ENCODE measurements at places on chromosomes 13 and 19. TPM values are rescaled to one million over a fixed set of nuclear protein-coding genes. Genes with fewer than 3 reads are reported as not detected.
A peak's percentile ranks its signal among the peaks of the same experiment; 100 is the strongest.

GRCh38 chr19:56321254-56321988, 6.8 kb upstream of the ZSCAN5A start:
- no peak overlapping the region for H3K4me3 ChIP-seq
- H3K27ac ChIP-seq: no peak overlapping the region
- DNase-seq: no peak
- no peaks in the 10 kb centered on the region for H3K36me3 ChIP-seq
- H3K4me1 ChIP-seq: no peaks in the 10 kb centered on the region

- H3K4me3 ChIP-seq: peak within 1 kb of the TSS; percentile 94
- peak within 1 kb of the TSS; percentile 93 for H3K27ac ChIP-seq
- DNase-seq: peak; percentile 95
- no peaks in the 10 kb centered on the region for H3K36me3 ChIP-seq
- H3K4me1 ChIP-seq: peaks cover 11% of the 10 kb centered on the region
These were observed at the start of gene MTMR6 for GRCh38 chr13:25286969-25287961. Gene MTMR6, minus strand, starts transcription at chr13:25287488. Its CDS starts 241 bp downstream, at chr13:25287247.

Gene THSD1
- total RNA-seq: 0.26 TPM

Gene FGF22
- 2.8 TPM for total RNA-seq

- no peaks in the 10 kb centered on the region for H3K36me3 ChIP-seq
- H3K27me3 ChIP-seq: no peaks in the 10 kb centered on the region
These were observed 241.6 kb downstream of the DNAJC15 start for GRCh38 chr13:43265028-43265427.

DNA sequence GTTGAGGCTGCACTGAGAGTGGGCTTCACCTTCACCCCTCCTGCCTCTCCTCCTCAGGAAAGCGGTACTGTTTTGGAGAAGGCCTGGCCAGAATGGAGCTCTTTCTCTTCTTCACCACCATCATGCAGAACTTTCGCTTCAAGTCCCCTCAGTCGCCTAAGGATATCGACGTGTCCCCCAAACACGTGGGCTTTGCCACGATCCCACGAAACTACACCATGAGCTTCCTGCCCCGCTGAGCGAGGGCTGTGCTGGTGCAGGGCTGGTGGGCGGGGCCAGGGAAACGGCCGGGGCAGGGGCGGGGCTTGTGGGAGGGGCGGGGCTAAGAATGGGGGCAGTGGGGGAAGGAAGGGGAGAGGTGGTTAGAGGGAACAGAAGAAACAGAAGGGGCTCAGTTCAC, 7.5 kb downstream of the CYP2A13 start:
- DNase-seq: no peak
- H3K27ac ChIP-seq: no peak overlapping the region
- H3K27me3 ChIP-seq: peaks cover 2% of the 10 kb centered on the region
- no peaks in the 10 kb centered on the region for H3K36me3 ChIP-seq

Gene OR4F17
- total RNA-seq: not detected

- no peak for DNase-seq
- H3K36me3 ChIP-seq: no peaks in the 10 kb centered on the region
- no peaks in the 10 kb centered on the region for H3K27me3 ChIP-seq
- no peak overlapping the region for H3K4me3 ChIP-seq
- H3K27ac ChIP-seq: no peak overlapping the region
These were observed 34.1 kb upstream of the ZNF681 start for GRCh38 chr19:23792784-23793183.

DNA sequence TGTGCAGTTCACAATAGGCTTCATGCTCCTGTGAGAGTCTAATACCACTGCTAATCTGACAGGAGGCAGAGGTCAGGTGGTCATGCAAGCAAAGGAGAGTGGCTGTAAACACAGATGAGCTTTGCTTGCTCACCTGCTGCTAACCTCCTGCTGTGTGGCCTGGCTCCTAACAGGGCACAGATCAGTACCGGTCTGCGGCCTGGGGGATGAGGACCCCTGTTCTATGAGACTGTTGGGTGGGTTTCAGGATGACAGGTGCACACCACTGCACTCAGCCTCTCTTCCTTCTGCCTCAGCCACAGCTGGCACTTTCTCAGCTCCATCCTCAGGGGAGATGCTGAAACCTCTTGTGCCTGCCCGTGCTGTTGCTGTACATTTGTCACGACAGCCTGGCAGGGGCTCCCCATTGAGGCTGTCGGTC, 9.7 kb downstream of the CLEC4G start:
- no peak overlapping the region for H3K4me3 ChIP-seq
- peaks cover 10% of the 10 kb centered on the region for H3K27me3 ChIP-seq
- H3K36me3 ChIP-seq: no peaks in the 10 kb centered on the region
- DNase-seq: no peak

DNA sequence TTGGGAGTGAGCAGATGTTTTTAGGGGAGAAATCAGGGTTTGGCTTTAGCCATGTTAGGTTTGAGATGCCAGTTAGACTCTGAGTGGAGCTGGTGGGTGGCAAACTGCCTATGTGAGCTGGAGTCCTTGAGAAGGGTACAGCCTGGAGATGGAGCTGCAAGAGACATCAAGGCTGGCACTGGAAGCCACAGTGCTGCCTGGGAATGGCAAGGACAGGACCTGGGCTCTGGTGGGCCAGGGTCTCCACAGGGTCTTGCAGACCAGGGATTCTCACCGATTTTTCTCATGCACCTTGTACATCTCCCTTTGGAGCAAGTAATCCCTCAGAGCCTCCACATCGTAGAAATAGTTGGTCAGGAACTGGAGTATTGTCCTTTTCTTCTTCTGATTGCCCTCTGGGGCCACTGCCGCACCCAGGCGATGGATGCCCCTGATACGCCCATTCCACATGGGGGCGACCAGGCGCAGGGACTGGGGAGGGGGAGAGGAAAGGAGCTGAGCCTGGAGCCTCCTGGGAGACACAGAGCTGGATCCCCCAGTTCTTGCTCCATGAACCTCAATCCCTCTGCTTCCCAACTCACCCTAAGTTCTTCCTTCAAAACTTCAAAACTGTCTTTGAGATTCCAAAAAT, 1.7 kb downstream of the DMAC2 start:
- peaks cover 9% of the 10 kb centered on the region for H3K36me3 ChIP-seq
- H3K27me3 ChIP-seq: no peaks in the 10 kb centered on the region

GRCh38 chr13:26441476-26441875, 116.0 kb upstream of the WASF3 start:
- no peaks in the 10 kb centered on the region for H3K36me3 ChIP-seq
- DNase-seq: no peak
- no peaks in the 10 kb centered on the region for H3K27me3 ChIP-seq

- H3K27me3 ChIP-seq: no peaks in the 10 kb centered on the region
- H3K4me3 ChIP-seq: peak overlapping the region; percentile 60
- H3K4me1 ChIP-seq: peaks cover 47% of the 10 kb centered on the region
- H3K36me3 ChIP-seq: no peaks in the 10 kb centered on the region
These were observed 1.8 kb downstream of the GADD45B start for GRCh38 chr19:2477732-2478191.

DNA sequence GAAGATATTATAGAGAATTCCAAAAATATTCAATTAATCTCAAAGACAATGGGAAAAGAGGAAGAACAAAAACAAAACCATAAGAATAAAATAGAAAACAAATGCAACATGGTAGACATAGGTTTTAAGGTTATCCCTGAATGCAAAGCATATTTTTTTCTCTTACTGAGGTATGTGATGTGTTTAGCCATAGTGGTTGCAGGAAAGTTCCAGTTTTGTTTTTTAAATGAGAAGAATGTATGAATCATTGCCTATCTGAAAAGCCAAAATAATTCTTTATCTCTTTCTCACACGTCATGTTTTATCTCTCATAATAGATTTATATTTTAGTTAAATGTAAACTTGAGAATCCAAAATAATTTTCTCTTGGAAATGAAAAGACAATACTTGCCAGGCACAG, 2591.7 kb upstream of the PCDH20 start:
- no peaks in the 10 kb centered on the region for H3K4me1 ChIP-seq
- H3K27ac ChIP-seq: no peak overlapping the region
- H3K36me3 ChIP-seq: no peaks in the 10 kb centered on the region
- no peak overlapping the region for H3K4me3 ChIP-seq
- no peak for DNase-seq

DNA sequence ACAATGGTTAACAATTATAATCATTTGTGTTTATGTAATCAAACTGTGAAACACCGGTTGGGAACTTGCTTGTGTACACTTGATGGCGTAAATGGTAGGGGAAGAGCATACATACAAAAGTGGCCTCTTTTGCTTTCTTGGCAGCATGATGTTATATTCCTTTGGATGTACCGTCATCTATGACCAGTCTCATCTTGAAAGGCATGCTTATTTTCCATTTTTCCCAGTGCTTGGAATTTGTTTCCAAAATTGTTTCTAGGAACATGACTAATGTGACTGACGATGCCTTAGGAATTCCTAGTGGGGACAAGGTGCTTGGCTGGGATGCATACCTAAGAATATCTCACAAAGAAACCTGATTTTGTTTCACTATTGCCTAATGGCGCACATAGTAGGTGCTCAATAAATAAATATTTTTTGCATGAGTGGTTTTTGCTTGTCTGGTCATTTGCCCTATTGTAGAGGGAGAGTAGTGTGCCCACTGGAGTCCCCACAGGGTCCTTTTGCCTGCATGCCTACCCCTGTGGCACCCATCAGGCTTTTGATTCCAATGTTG, 45.5 kb downstream of the SAE1 start:
- H3K27ac ChIP-seq: peak overlapping the region; percentile 66
- H3K36me3 ChIP-seq: peaks cover 11% of the 10 kb centered on the region
- no peaks in the 10 kb centered on the region for H3K27me3 ChIP-seq
- H3K4me1 ChIP-seq: peaks cover 47% of the 10 kb centered on the region
- no peak overlapping the region for H3K4me3 ChIP-seq
- DNase-seq: no peak

DNA sequence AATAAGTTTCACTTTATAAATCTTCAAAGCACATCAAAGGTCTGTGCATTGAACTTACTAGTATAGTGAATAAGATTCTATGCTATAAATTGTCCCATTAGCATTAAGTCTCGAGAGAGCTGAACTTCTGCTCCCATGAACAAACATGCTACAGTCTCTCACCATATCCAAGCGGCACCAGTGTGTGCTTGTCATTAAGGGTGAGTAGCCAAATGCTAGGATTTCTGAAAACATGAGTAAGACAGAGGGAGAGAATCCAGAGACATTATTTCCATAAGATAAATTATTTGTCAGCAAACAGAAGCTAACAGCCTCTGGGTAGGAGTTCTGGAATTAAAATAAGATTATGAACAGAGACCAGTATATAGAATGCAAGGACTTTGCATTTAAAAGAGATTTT, 2882.5 kb downstream of the PCDH9 start:
- no peak overlapping the region for H3K27ac ChIP-seq
- H3K27me3 ChIP-seq: no peaks in the 10 kb centered on the region
- no peaks in the 10 kb centered on the region for H3K4me1 ChIP-seq

- DNase-seq: no peak
- no peak overlapping the region for H3K27ac ChIP-seq
- H3K27me3 ChIP-seq: no peaks in the 10 kb centered on the region
- no peak overlapping the region for H3K4me3 ChIP-seq
- peaks cover under 1% of the 10 kb centered on the region for H3K36me3 ChIP-seq
- no peaks in the 10 kb centered on the region for H3K4me1 ChIP-seq
These were observed 71.5 kb downstream of the DNAJC15 start for GRCh38 chr13:43094901-43095300.

- H3K27me3 ChIP-seq: no peaks in the 10 kb centered on the region
- no peak overlapping the region for H3K4me3 ChIP-seq
- DNase-seq: no peak
- H3K4me1 ChIP-seq: no peaks in the 10 kb centered on the region
- H3K36me3 ChIP-seq: peaks cover 10% of the 10 kb centered on the region
These were observed 8.1 kb upstream of the ICAM1 start for GRCh38 chr19:10262771-10263170.

Gene ZNF607
- total RNA-seq: 8.6 TPM

Gene TLE6
- not detected for total RNA-seq

DNA sequence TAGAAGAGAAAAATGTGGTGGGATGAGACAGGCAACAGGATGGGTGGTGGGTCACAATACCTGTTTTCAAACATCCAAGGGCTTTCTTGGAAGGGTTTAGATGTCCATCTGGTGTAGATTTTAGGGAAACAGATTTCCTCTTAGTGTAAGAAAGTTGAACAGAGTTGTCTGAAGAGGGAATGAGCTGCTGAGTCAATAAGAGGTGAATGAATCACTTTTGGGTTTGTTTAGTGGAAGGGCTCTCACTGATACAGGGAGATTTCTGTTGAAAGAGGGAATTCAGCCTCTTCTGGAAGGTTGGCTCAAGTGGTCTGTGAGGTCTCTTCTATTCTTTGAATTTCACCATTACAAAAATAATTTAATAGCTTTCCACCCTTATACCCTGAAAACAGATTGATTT, 54.6 kb downstream of the LACC1 start:
- no peak overlapping the region for H3K27ac ChIP-seq
- no peak overlapping the region for H3K4me3 ChIP-seq
- no peak for DNase-seq

DNA sequence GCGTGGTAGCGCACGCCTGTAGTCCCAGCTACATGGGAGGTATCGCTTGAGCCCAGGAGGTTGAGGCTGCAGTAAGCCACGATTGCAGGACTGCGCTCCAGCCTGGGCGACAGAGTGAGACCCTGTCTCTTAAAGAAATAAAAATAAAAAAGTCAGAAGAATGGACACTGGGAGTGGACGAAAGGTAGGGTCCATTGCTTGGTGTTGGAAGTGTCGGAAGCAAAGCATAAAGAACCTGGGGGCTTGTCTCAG, 392 bp upstream of the ARHGAP33 start:
- no peak for DNase-seq
- H3K27me3 ChIP-seq: no peaks in the 10 kb centered on the region
- H3K4me3 ChIP-seq: peak overlapping the region; percentile 62
- no peaks in the 10 kb centered on the region for H3K36me3 ChIP-seq

DNA sequence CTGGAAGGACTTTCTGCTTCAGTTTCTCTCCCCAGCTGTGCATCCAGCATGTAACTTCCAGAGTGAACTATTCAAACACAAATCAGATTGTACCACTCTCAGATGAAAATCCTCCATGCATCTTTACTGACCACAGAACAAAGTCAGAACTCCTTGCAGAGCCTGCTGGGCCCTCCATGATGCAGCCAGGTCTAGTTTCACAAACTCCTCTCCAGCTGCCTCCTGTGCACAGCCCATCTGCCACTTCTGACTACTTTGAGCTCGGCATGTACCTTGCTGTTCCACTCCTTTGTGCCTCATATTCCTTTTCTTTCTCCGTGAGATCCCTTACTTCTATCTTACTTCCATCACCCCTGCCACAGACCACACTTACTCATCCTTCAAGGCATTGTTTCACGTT, 31.4 kb downstream of the NALCN start:
- no peak for DNase-seq
- H3K4me3 ChIP-seq: no peak overlapping the region
- no peaks in the 10 kb centered on the region for H3K36me3 ChIP-seq
- H3K4me1 ChIP-seq: no peaks in the 10 kb centered on the region
- H3K27me3 ChIP-seq: no peaks in the 10 kb centered on the region

Gene DHDH
- 0.93 TPM for total RNA-seq

Measured in T-cell (primary cell).